Epithelial cell of proximal tubule (primary cell): ENCODE measurements at places on chromosomes 3 and 15. TPM values are rescaled to one million over a fixed set of nuclear protein-coding genes. Genes with fewer than 3 reads are reported as not detected.
A peak's percentile ranks its signal among the peaks of the same experiment; 100 is the strongest.

GRCh38 chr3:67605377-67605776 is 49.0 kb downstream of the SUCLG2 start:
- peak; percentile 20 for DNase-seq

SLC38A3 gene
- total RNA-seq = not detected in 2 replicates

KNG1 gene
- total RNA-seq = not detected in 2 replicates

PTPN9 gene
- 23.8 and 29.4 TPM in 2 replicates for total RNA-seq

SLC15A2 gene
- 0.22 and 0.40 TPM in 2 replicates for total RNA-seq

SEMA5B gene
- total RNA-seq = not detected in 2 replicates

DNA sequence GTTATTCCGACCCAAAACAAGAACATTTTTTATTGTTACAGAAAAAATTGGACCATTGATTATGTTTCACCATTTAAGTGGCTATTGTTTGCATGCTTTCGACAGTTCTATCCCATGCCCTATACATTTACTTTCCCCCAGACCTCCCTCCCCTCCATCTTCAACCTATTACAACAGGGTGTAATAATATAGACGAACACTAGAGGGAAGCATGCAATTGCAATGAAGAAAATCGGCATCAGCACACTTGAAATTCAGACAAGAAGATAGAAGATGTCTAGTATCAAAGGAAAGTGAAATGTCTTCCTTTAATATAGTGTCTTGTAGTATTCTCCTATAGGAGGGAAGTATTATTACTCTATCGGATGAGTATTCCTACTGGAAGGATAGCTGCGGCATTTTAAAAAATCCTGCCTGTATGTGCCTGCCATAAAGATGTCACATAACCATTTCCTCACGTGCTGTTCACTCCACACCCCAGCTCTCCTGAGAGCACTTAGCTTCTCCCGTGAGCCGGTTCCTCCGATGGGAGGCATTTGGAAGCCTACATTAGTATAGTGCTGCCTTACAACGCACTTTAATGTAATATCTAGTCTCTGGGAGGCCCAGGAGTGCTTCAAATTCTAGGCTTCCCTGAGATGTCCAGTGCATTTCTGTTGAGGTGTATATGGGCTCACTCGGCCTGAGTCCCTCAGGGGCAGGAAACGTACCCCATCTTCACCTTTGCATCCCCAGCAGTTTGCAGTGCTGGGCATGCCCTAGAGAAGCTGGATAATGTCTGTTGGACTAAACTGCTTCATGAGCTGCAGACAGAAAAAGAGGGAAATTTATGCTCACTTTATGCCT is 17.8 kb upstream of the ERICH6 start:
- DNase-seq = no peak

DNA sequence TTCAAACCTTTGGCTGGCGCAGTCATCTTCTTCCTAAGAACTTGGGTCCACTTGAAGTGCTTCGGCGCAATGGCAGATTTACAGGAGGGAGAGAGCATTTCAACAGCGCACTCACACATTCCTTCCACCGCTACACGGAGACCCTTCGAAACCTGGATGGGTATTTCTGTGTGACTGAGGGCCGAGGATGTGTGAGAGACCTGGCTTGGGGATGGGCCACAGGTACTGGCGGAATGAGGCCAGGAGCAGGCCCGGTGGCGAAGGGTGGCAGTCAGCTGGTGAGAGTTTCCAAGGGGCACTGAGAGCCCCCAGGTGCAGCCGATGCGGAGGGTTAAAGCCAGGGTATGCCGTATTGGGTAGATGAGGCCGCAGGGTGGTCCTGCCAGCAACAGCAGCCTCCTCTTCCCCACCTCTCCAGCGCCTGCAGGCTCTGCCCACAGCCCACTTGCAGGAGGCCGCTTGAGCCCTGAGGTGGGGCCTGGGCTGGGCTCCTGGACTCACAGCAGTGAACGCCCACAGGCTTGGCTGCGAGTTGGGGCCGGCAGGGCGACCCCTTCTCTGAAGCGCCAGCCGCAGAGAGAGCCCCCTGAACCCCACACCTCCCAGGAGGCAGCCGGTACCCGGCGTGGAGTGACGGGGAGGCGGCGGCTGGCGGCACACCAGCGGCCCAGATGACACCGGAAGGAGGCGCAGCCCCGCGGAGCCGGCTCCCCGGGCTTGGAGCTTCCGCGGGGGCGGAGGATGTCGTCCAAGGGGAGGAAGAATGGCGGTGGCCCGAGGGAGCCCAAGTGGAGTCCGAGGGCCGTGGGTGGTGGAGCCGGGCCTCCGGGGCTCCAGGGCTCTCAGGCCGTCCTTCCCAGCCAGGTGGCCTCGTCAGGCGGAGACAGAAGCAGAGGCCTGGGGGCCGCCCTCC is 166.5 kb downstream of the NSMCE3 start:
- DNase-seq = no peak

SCAMP2 gene
- total RNA-seq = 39.3 and 58.9 TPM in 2 replicates

- no peak for DNase-seq
These were observed 226.4 kb upstream of the CTDSPL start for GRCh38 chr3:37635251-37635650.

DNA sequence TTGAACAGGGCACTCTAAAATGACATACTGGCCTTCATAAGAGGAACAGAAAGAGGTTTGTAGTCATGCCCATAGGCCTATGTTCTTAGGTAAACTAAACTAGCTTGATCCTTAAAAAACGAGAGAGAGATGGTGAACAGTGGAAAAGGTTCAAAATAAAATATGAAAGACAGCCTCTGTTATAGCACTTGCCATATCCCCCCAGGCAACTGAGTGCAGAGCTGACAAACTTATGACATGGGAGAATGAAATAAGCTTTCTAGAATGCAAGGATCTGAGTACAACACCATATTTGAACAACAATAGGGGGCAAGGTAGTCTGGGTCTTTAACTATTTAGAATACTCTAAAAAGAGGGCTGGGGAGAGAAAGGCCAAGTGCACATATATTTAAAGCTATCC is 700.6 kb upstream of the CFAP20DC start:
- DNase-seq = no peak
